Caki2 (cell line): ENCODE measurements at places on chromosomes 1 and 21.

DNA sequence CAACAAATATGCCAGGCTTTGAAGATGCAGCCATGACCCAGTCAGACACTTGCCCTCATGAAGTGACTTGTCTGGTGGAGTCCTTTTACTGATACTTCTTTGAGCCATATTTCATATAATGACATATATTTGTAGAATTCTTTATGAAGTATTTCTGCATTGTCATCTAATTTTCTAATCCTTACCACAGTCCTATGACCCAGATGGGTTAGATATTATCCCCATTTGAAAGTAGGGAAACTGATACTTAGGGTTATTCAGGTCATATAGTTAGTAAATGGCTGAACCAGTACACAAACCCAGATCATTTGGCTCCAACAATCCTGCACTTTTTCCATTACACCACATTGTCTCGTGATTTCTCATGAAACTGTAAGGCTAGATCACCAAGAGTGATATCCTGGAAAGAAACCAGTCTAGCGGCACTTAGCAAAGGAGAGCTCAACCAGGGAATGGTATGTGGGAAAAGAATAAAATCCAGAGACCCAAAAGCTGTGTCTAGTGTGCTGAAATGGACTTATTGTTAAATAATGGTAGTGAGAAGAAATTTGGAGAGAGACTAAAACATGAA, 49.6 kb downstream of the ZFYVE9 start:
- no peak for DNase-seq

- no peak for DNase-seq
Measured at GRCh38 chr1:19420606-19421005, 64.7 kb downstream of the CAPZB start.

DNA sequence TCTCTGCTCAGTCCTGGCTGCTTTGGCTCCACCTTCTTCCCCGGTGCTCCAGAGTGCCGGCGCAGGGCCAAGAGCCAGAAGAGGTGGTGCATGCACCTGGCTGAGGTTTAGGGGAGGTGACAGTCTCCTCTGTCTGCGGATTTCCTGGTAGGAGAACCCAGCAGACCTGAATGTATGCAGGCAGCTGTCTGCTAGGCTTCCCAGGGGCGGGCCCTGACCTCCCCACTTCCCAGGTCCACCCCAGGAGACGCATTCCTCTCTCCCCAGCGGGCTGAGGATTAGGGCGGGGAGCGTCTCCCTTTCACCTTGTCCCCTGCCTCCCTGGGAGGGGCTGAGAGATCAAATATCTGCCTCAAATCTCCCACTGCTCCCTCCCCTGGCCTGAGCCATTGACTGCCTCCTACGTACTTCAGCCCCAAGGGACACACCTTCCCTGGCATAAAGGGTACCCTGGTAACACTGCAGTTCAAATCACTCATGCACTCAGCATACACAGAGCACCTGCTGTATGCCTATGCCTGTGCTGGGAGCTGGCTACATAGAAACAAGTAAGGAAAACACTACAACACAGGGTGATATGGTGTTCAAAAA, 27.5 kb downstream of the DMBX1 start:
- DNase-seq: peak; percentile 47

- DNase-seq: no peak
Measured at GRCh38 chr1:109814223-109814622, 50.5 kb upstream of the EPS8L3 start.

GRCh38 chr1:168582688-168583336, 6.4 kb downstream of the XCL1 start:
- peak; percentile 89 for DNase-seq

DNA sequence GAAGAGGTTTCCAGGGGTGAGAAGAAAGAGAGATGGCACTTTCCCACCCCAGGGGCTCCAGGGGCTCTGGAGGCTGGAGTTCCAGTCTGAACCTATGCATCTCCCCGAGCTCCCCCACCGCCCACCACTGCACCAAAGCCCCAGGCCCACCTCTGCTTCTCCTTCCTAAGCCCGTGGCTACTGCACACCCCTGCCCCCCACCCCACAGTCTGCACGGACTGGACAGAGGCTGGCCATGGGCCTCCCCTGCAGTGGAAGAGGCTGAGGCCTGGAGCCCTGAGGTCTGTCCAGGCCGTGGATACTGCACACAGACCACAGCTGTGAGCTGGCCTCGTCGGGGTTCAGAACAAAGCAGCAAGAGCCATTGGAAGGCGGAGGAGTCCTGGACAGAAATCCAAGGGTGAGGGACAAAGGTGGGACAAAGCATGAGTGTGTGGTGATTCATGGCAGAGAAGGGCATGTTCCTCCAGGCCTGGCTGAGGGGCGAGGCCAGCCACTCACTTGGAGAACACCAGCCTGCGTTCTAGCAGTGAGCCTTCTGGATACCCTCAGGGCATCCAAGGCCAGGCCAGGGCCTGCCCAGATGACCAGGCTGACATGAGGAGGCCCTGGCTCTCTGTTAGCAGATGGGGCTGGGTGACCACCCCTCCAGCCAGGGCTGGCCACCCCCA, 244.8 kb upstream of the VAMP3 start:
- no peak for DNase-seq

DNA sequence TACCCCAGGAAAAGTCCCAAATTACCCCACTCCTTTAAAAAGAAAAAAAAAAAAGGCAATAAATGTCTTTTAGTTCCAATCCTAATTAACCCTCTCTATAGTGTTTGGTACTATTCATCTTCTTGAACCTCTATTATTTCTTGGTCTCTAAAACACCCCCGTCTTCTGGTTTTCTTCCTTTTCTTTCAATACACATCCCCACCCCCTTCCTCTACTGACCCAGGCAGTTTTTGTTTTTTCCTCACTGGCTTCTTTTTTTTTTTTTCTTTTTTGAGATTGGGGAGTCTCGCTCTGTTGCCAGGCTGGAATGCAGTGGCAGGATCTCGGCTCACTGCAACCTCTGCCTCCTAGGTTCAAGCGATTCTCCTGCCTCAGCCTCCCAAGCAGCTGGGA, 26.1 kb downstream of the EGLN1 start:
- no peak for DNase-seq

- DNase-seq: no peak
Measured at GRCh38 chr1:34781071-34781843, at the start of gene GJB3. Gene GJB3 (plus strand): TSS chr1:34781214. CDS start chr1:34784763, 3,549 bp downstream.

- peak; percentile 12 for DNase-seq
Measured at GRCh38 chr1:59061876-59062275, 235.0 kb upstream of the FGGY start.

- no peak for DNase-seq
Measured at GRCh38 chr1:203442821-203443220, 32.8 kb upstream of the PRELP start.

GRCh38 chr1:82919837-82920236, 1079.1 kb downstream of the TTLL7 start:
- DNase-seq: no peak

- no peak for DNase-seq
Measured at GRCh38 chr1:10657088-10657847, 139.2 kb downstream of the CASZ1 start.

GRCh38 chr1:97980530-97980929, 59.7 kb upstream of the DPYD start:
- no peak for DNase-seq

GRCh38 chr1:18385239-18385790, 95.4 kb upstream of the KLHDC7A start:
- DNase-seq: no peak

DNA sequence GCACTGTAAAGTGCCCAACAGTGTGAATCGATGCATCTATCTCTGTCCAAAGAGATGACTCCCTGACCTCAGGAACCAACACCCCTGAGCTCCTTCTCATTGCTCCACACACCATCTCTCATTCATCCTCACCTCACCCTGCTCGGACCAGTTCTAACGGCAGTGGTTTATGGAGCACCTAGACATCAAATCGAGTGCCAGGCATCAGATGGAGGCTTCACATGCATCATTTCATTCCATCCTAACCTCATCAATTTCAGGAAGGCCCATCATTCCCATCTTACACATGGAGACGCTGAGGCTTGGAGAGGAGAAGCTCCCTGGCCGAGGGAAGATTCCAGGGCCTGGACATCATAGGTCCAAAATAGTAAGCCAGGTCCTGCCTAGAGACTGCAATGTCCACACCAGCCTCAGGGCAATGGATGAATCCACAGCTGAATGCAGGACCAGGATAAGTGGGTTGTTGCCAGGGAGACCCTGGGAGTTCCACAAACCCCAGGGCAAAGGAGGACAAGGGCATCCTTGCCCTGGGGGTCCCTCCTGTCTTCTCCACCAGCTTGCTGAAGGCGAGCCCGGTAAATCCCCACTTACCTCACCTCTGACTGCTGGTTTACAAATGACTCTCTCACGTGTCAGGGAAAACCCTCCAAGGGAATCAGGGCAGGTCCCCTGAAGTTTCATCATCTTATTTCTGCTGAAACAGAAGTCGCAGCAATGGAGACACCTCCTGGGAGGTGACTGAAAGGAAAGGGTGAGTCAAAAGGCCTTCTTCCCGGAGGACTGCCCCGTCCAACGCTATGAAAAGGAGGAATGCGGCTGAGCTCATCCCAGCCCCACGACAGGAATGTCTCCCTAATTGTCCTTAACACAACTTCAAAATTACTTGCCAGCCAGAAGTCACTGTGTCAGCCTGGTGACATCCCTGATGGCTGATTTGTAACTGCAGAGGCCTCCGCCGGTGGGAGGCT, 9.0 kb upstream of the IFFO2 start:
- DNase-seq: peak; percentile 90

DNA sequence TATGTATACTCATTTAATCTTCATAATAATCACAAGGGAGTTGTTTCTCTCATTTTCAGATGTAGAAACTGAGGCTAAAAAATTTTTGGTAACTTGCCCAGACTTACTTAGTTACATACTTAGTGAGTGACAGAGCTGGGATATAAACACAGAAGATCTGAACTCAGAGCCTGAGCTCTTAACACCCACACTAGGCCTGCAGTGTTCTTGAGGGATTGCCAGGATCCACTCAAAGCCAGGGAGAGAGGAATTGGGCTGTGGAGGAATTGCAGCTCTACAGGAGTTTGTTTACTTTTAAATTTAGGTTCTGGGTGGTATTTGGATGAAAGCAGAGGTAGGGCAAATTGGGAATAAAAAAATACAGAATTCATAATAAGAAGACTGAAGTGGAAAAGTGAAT, 515.1 kb upstream of the PLXNA2 start:
- no peak for DNase-seq

DNA sequence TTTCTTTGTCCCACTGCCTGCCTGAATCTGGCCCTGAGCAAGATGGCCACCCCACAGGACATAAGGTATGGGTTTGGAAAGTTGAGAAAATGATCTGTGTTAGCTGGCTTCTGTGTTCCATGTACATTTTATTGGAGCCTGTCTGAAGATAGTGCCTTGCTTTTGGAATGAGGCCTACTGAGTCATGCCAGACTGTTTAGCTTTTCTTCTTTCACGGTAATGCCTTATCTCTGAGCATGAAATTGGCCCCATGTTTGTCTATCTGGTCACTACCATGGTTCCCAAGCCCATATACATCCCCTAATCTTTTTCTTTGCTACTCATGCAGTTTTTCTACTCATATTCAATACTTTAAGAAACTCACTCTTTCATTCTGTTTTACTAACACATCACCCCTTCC, 85.1 kb upstream of the LMO4 start:
- no peak for DNase-seq

DNA sequence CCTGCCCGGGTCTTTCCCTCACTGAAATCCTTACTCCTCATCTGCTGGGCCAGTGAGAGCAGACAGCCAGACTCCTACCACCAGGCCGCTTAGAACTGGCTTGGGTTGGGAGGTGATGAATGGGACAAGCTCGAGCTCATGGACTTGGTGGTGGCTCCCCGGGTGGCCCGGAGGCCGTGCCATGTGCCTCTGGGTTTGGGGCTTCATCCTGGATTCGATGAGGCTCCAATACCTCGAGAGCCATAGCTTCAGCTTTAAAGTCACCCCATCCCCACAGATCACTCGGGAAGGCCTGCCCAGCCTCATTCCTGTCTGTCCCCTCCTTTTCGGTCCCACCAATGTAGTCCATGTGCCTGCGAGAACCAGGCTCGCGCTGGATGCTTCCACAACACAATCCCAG, 51.5 kb downstream of the MYOM3 start:
- DNase-seq: no peak

GRCh38 chr1:215792446-215792845, 225.3 kb downstream of the KCTD3 start:
- no peak for DNase-seq

DNA sequence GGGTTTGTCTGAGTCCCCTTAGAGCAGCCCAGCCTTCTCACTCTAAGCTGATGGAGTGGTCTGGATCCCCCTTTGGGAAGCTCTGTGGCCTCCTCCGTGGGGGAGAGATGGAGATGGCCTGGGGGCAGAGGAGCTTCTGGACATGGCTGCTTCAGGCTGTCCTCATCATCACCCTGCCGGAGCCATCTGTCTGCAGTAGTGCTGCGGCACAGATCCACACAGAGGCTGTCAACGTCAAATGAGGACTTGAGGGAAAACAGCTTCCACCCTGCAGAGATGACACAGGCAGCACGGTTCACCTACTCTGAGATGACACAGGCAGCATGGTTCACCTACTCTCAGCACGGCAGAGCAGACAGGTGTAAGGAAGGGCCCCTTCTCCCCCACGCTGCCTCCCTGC, 134.3 kb downstream of the IGSF21 start:
- no peak for DNase-seq

GRCh38 chr1:2591581-2592261, 5.1 kb downstream of the PRXL2B start:
- no peak for DNase-seq

DNA sequence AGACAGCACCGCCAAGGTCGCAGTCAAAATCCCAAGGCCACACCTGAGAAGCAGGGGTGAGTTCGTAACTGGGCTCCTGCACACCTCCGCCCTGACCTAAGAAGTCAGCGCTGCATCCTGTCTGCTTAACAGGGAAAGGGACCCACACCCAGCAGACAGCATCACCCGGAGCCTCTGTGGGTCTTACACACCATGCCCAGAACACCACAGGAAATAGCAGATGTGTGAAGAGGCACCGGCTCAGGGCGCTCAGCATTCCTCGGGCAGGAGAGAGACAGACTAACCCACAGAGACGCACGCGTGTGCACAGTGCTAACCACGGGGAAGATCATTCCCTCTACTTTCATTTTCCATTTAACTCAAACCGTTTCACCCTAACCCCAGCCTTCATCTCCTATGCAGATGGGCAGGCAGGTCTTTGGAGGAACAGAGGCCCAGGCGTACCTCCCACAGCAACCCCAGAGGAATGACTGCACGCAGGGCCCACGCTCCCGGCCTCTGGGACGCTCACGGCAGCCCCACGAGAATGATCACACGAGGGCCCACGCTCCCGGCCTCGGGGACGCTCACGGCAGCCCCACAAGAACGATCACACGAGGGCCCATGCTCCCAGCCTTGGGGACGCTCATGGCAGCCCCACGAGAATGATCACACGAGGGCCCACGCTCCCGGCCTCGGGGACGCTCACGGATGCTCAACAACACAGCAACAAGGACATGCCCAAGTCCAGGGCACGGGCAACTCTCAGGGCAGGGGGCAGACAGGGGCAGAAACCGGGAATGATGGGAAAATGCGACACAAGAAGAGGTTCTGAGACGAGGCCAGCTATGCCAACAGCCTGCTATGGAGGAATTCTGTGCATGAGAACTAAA, 20.9 kb downstream of the POFUT2 start:
- DNase-seq: no peak

DNA sequence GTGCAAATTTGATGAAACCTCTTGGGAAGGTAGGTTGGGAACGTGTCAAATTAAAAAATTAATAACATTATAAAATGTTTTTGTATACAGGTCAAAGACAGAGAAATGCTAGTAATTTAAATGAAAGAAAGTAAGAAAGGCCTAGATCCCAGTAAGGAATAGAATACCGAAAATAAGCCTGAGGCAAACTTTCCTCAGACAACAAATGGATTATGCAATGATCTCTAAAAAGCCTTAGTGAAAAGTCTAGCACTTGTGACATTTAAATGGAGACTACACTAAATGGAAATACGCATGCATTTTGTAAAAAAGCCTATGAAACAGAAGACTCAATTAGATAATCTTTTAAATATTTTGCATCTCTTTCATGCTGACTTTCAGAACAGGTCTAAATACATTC, 138.5 kb upstream of the ZNHIT6 start:
- no peak for DNase-seq
